ENCODE measurements at places on chromosomes 4 and X.

- DNase-seq: no peak
Measured at GRCh38 chr4:60656171-60656570, 544.0 kb upstream of the ADGRL3 start.

GRCh38 chr4:61425315-61425714 lies 225.2 kb downstream of the ADGRL3 start:
- no peak for DNase-seq

- DNase-seq: no peak
Measured at GRCh38 chr4:34193451-34194154, 2050.7 kb downstream of the ARAP2 start.

DNA sequence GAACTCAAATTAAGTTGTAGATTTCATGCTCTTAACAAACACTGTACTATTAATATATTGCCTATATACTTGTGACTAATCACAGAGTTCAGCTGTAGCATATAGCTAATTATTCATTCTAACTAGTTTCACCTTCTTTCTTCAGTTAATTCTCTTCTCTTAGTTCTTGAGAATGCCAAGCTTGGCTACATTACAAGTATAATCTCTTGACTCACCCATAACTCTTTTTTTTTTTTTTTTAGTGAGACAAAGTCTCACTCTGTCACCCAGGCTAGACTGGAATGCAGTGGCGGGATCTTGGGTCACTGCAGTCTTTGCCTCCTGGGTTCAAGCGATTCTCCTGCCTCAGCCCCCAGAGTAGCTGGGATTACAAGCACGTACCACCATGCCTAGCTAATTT lies 5.4 kb downstream of the KLHL5 start:
- DNase-seq: no peak

Data from GM04503 (cell line).